MCF 10A (cell line): ENCODE measurements at places on chromosomes 16 and 17. TPM values are rescaled to one million over a fixed set of nuclear protein-coding genes. Genes with fewer than 3 reads are reported as not detected.

- H3K36me3 ChIP-seq = no peaks in the 10 kb centered on the region
- H3K27me3 ChIP-seq = no peaks in the 10 kb centered on the region
- H3K27ac ChIP-seq = no peak overlapping the region
- H3K4me3 ChIP-seq = no peak overlapping the region
- H3K4me1 ChIP-seq = peaks cover 12% of the 10 kb centered on the region
Observed at GRCh38 chr16:68711421-68712139, 25.5 kb upstream of the CDH1 start.

DNA sequence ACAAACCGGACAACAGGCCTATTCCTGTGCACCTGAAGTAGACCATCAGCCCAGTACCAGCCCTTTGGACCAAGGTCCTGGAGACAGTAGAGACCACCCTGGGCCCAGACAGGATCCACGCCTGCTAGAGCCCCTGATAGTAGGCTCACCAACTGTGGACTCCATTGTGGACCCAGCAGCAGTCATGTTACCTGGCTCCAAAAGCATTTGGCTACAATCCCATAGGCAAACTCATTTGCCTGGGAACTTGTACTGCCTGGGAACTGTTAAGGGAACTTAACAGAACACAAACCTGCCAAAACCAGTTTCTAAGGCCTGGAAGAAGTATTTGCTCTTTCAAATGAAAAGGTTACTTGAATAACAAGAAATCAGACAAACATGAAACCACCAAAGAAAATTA lies 10.0 kb upstream of the ACSM1 start:
- no peaks in the 10 kb centered on the region for H3K4me1 ChIP-seq
- H3K4me3 ChIP-seq = no peak overlapping the region
- DNase-seq = no peak
- no peaks in the 10 kb centered on the region for H3K36me3 ChIP-seq
- no peaks in the 10 kb centered on the region for H3K27me3 ChIP-seq
- H3K27ac ChIP-seq = no peak overlapping the region

- peak; percentile 22 for DNase-seq
- H3K27ac ChIP-seq = no peak overlapping the region
- H3K4me3 ChIP-seq = no peak overlapping the region
- no peaks in the 10 kb centered on the region for H3K27me3 ChIP-seq
Observed at GRCh38 chr17:69358688-69359596, 32.0 kb upstream of the ABCA5 start.

- peaks cover 5% of the 10 kb centered on the region for H3K36me3 ChIP-seq
- no peaks in the 10 kb centered on the region for H3K27me3 ChIP-seq
- DNase-seq = peak; percentile 42
- H3K27ac ChIP-seq = peak overlapping the region; percentile 34
- H3K4me1 ChIP-seq = peaks cover 31% of the 10 kb centered on the region
Observed at GRCh38 chr17:56978441-56979090, 635 bp downstream of the SCPEP1 start.

SLC12A3 gene
- total RNA-seq = not detected in 2 replicates

VAT1L gene
- 0.88 and 1.1 TPM in 2 replicates for total RNA-seq

NPIPB6 gene
- total RNA-seq = 1.6 and 2.1 TPM in 2 replicates
